CD4-positive, alpha-beta memory T cell (primary cell): ENCODE measurements at places on chromosomes 11 and 22.
A peak's percentile ranks its signal among the peaks of the same experiment; 100 is the strongest.

- DNase-seq = no peak
These were observed 41.2 kb downstream of the RRAS2 start for GRCh38 chr11:14317659-14318325.

DNA sequence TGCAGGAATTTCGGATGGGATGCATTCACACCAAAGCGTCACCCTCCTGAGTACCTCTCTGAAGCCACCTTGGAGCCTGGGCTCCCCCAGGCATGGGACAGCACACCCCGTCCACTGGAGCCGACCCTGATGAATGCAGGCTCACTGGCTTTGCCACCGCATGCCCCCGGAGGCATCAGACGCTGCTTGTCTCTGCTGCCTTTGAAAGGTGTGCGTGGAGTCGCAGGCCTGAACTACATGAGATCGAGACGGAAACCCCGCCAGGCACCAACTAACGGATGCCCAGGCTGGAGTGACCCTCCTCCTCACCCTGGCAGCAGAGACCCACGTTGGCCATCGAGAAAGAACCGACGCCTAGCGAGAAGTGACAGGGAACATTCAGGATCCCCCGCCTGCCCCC lies 22.5 kb downstream of the KRTAP5-5 start:
- no peak for DNase-seq

- no peak for DNase-seq
These were observed 6.6 kb downstream of the LMNTD2 start for GRCh38 chr11:553988-554340.

DNA sequence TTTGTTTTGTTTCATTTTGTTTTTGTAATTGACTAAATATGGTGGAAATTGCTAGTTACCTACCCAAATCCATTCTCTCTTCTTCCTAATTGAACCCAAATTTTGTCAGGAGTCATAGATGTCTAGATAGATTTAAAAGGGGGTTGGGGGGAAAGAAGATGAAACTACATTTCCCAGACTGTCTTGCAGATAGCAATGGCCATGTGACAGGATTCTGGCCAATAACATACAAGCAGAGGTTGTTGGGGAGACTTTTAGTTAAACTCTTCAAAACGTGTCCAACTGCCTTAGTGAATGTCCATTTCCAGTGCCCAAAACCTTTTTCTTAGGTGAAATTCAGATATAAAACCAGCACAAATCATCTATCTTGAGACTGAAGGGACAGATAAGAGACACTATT lies 583.9 kb upstream of the API5 start:
- DNase-seq = no peak

DNA sequence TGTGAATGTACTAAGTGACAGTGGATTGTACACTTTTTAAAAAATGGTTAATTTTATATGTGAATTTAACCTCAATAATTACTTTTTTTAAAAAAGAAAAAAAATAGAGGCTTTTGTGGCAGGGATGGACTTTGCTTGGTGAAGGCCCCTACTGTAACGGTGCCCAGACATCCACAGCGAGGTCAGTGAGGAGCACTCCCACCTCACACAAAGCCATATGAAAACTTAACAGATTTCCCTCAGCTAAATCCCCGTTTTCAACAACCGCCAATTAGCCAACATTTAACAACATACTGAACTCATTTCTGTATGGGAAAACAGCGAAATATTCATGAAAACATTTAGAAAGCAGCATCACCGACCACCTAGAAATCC lies 642 bp upstream of the C11orf58 start:
- DNase-seq = peak; percentile 13

- DNase-seq = no peak
These were observed 493.9 kb downstream of the MN1 start for GRCh38 chr22:27307545-27308247.

DNA sequence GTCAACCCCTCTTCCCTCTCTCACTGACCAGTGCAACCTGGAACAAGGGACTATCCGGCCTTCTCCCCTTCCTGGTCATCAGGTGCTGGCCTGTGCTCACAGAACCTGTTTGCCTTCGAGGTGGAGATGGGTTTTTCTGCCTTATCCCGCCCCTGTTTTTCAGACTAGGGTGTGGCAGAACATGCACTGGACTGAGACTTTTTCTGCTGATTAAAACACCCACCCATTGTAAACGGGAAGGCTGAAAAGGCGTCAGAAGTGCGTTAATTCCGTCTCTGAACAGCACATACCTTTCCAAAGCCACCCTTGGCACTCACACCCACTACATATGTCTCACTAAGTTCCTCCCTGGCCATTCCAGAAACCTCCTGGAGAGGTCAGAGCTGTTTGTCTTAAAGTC lies 4.4 kb upstream of the B3GNT6 start:
- no peak for DNase-seq

GRCh38 chr11:56624661-56625110 lies 10.0 kb upstream of the OR5M1 start:
- DNase-seq = no peak

DNA sequence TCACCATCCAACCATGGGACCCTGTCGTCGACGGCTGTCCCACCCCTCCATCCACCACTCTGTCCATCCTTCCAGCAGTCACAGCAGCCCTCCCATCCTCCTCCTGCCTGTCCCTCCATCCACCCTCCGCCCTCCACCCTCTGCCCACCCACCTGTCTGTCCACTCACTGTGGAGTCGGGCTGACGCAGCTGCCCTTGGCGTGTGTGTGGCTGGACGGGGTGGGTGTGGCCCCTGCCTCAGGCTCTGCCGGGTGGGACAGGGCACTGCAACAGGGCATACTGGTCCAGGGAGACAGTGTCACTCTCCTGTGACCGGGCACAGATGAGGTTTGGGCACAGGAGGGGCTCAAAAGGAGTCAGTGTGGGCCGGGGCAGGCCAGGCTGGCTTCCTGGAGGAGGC lies 1.9 kb downstream of the PKP3 start:
- no peak for DNase-seq

- no peak for DNase-seq
These were observed 183.5 kb downstream of the KIRREL3 start for GRCh38 chr11:126817096-126817495.

GRCh38 chr11:129067454-129067853 lies 124.7 kb downstream of the ARHGAP32 start:
- DNase-seq = no peak
